ENCODE measurements at places on chromosomes 1 and 21. TPM values are rescaled to one million over a fixed set of nuclear protein-coding genes. Genes with fewer than 3 reads are reported as not detected.

TMEM269 gene
- total RNA-seq = not detected

GJA5 gene
- 0.87 TPM for total RNA-seq

ALX3 gene
- not detected for total RNA-seq

PTGFR gene
- total RNA-seq = under 0.01 TPM

EYA3 gene
- 8.5 TPM for total RNA-seq

LORICRIN gene
- not detected for total RNA-seq

HTR6 gene
- total RNA-seq = not detected

TTLL7 gene
- 0.40 TPM for total RNA-seq

FCRL4 gene
- not detected for total RNA-seq

INAVA gene
- total RNA-seq = not detected

GRCh38 chr1:236480758-236481436 lies 42.9 kb upstream of the LGALS8 start:
- no peak for DNase-seq

DNA sequence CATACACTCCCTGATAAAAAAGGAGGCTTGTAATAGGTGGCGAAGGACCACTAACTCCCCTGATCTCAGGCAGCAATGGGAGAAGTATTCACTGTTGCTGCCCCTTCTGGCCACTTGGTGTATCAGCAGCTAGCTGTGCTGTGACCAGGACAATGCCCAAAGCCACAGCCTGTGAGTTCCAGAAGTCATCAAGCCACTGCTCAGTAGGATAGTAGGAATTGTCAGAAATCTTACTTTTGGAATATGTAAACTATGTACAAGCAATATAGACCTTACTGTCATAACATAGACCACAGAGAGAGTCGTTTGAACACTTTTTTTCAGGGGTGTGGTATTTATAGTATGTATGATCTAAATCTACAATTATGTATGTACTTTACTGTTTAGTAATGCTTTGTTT lies 248.3 kb upstream of the CAMK1G start:
- DNase-seq = peak; percentile 37

GRCh38 chr1:66388913-66389312 lies 145.0 kb upstream of the SGIP1 start:
- no peak for DNase-seq

DNA sequence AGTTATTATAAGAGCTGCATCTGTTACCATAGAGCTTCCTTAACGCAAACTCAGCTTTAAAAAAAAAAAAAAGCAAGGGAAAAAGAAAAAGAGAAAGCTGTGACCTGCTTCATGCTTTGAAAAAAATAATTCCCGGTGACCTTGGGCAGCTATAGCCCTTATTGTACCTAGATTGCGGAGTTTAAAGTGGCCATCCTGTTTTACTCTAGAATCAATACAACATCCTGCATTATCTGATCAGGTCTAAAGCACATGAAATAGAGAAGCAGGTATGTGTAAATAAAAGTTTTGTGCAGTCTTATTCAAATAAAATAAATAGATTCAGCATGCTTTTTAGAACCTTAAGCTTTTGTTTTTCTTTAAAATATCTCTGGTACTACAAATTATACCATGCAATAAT lies 126.8 kb upstream of the KIAA1614 start:
- DNase-seq = no peak

DNA sequence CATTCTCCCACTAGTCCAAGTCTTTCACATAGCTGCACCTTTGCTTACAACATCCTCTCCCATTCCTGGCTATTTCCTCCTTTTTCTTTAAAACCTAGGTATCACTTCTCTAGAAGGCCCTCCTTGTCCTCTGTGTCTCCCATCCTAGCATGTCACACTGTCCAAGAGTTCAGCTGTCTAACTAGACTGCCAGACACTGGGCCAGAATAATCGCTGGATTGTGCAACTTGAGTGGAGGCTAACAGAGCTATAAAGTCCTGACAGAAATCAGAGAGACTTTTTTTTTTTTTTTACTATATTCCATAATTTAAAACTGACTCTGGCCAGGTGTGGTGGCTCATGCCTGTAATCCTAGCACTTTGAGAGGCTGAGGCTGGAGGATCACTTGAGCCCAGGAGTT lies 4.2 kb upstream of the ANGPTL7 start:
- DNase-seq = no peak

DNA sequence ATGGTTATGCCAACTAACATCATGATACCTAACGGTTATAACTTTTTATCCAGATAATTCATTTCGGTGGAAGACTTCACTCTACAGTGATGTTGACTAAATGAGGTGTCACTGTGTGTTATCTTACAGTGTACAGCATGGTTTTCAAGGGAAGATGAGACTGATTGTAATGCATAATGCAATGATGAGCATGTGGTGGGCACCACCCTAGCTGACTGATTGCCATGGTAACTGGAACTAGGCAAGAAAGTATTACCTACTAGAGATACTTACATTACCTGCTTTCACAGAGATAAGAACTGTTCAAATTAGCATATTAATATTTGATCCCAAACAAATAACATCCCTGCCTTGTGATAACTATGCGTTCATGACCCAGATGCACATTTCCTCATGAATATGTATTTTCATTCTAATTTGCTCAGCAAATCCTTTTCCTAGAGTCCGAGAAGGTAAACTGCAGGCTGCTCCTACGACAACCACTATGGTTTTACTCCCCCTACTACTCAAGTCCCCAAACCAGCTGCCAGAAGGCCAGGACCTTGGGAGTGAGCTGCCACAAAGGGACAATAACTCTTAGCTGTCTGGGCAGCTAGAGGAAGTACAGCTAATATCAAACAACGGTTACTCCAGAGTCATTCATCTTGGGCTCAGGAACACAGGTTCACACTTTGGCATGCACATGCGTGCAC lies 29.2 kb downstream of the TRABD2B start:
- DNase-seq = no peak

- no peak for DNase-seq
Measured at GRCh38 chr1:158327481-158327880, 3.9 kb downstream of the CD1B start.

- no peak for DNase-seq
Measured at GRCh38 chr1:57683037-57683942, 259.4 kb upstream of the DAB1 start.

- peak; percentile 54 for DNase-seq
Measured at GRCh38 chr1:234478152-234478480, 863 bp downstream of the TARBP1 start.

- no peak for DNase-seq
Measured at GRCh38 chr1:75438355-75438754, 172.6 kb downstream of the SLC44A5 start.

DNA sequence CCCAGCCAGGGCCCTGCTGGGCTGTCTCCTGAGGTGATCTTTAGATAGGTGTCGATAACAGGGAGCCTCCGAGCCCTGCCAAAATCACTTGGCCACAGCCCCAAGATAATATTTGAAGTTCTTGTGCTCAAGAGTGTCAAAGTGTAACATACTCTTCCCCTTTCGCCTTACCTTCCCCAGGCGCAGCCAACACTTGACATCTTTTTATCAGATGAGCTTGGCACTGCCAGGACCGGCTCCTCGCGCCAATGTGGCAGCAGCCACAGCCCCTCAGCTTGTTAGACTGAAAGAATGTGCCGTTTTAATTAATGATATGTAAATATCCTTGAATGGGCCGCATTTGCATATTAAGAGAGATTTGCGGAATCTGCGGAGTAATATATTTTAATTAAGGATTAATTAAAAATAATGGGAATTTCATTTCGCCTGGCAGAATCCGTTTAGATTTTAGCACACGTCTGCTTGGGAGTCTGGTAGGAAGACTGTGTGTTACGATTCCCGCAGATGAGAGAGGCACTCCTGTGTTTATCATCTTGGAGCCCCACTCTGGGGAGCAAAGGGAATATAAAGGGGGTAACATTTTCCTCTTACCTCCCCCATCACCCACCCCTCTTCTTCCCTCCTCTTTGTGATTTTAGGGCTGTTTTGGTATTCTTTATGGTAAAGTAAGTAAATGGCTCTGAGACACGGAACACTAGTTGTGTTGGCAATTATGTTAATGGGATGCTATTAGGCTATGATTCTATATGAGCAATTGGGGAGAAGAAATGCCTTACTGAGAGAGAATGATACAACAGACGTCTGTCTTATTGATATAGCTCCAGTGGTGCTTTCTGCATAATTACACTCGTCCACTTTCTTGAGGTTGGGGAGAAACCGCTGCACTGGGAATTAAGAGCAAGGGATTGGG lies 109.8 kb downstream of the PBX1 start:
- DNase-seq = no peak

GRCh38 chr1:46806196-46807020 lies 7.6 kb downstream of the CYP4B1 start:
- no peak for DNase-seq

- no peak for DNase-seq
Measured at GRCh38 chr1:19043579-19044443, 87.3 kb upstream of the IFFO2 start.

DNA sequence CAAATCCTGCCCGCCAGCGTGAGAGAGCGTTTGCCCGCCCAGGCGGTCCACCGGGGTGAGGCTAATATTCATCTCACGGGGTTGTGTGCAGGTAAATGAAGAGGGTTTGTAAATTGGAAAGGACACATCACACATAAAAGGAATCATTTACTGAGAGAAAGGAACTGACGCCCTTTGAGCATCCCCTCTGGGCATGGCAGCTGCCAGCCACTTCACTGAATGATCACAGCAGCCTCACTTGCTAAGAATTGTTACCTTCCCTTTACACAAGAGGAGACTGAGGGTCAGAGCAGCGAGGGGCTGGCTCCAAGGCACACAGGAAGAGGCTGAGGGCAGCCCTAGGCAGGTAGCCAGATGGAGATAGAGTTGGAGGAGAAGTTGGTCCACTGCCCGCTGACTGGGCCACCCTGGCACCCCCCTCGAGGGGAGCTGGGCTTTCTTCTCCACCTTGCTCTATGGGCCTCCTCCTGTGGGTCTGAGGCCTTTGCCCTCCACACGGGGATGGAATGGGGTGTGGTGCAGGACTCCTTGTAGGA lies 96.0 kb downstream of the FOXD2 start:
- no peak for DNase-seq

GRCh38 chr1:147089457-147089856 lies 82.8 kb downstream of the PRKAB2 start:
- DNase-seq = no peak

DNA sequence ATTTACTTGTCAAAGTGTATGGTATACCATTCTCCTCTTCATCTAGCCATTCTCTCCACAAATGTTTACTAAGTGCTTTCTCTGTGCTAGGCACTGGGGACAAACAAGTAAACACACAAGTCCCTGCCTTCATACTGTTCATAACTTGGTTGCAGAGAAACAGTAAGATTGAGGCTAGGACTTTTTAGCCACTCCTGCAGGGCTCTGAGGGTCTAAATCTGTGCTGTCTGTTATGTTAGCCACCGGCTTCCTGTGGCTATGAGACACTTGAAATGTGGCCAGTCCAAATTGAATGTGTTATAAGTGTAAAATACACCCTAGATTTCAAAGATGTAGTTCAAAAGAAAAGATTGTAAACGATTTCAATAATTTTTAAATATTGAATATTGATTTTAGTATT lies 50.2 kb downstream of the AZIN2 start:
- DNase-seq = no peak

DNA sequence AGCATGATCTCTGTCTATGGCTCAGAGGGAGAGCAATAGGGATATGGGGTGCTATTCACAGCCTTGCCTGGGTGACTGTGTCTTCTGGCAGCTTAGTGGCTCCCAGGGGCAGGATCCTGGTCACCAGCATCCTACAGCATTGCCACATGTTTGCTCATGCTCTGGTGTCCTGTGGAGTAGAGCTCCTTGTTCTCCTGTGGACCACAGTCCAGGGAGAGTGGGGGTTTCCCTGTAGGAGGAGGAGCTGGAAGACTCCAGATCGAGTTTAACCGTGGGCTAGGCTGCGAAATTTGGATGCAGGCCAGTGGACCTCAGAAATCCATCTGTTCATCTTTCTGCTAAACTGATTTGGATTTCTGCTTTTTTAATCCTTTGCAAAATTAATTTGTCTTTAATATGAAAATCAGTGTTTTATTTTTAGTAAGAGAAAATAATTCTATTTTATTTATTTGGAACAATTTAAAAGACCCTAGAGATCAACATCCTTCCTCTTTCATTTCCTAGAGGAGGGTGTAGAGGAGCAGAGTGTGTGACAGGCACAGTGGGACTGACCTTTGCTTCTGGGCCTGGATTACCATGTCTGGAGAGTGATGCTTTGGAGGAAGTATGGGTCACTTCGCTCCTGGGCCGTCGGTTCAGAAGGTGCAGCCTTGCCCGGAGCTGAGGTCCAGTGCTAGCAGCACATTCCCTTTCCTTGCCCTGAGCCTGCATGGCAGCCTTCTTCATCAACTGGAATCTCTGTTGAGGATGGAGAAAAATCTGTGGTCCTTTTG lies 17.4 kb downstream of the ADARB1 start:
- no peak for DNase-seq

DNA sequence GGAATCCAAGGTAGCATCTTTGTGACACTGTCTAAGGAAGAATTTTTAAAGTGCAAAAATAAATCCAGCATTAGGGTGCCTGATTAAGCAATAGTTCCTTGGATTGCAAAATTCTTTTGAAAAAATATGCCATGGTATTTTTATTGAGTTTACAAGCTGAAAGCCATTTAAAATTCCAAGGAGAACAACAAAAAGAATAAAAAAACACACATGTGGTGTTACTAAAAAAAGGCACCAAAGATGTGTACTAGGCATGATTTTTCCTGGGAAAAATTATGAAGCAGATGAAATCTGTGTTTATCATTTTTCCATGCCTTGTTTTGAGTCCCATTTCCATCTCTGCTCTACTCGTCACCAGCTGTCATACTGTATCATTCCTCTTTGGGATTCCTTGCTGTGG lies 157.0 kb upstream of the ZNHIT6 start:
- no peak for DNase-seq

GRCh38 chr1:172932981-172933380 lies 117.8 kb downstream of the TNFSF18 start:
- no peak for DNase-seq

GRCh38 chr1:77031106-77031662 lies 163.9 kb downstream of the ST6GALNAC5 start:
- DNase-seq = no peak

DNA sequence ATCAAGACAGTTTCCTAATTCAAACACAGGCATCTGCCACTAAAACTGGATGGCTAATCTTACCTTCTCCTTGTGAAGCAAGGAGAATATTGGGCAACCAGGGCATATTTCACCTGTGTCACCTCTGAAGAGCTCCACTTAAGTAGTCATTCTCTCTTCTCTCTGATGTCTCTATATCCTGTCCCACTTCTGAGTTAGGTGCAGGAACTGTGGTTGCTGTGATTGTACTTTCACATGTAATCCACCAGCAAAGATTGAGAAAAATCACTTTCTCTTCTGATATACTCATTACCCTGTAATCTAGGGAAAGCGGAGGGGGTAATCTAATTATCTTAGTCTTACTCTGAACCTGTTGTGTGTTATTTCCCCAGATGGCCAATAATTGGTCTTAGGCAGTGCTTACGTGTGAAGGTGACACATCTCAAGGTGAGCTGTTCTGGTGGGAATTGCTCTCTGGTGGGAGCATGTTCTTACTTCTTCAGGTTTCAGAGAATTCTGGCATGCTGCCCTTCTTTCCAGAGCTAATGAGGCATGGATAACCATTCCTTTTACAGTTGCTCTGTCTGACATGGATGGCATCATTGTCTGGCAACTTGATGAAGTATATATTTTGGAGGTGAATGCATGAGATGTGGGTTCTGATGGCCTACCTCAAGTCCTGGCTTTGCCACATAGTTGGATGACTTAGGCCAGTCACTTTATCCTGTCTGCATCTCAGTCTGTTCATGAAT lies 12.0 kb downstream of the XCL2 start:
- no peak for DNase-seq

GRCh38 chr1:181087400-181087901 lies 1.0 kb upstream of the IER5 start:
- DNase-seq = no peak

Data from lung microvascular endothelial cell (primary cell).